ENCODE measurements at places on chromosomes 4 and X. TPM values are rescaled to one million over a fixed set of nuclear protein-coding genes. Genes with fewer than 3 reads are reported as not detected.

The F9 gene
- not detected for total RNA-seq

The VSIG1 gene
- 0.15 TPM for total RNA-seq

The FRG2 gene
- not detected for total RNA-seq

The SCD5 gene
- 36.9 TPM for total RNA-seq

The CTAG1B gene
- total RNA-seq, result not detected

The DUSP21 gene
- total RNA-seq, result not detected

The TCEAL2 gene
- total RNA-seq, result 12.9 TPM

The STPG2 gene
- 0.06 TPM for total RNA-seq

The ITIH6 gene
- 0.03 TPM for total RNA-seq

- no peak for DNase-seq
Measured at GRCh38 chrX:134537179-134537955, 77.4 kb downstream of the HPRT1 start.

DNA sequence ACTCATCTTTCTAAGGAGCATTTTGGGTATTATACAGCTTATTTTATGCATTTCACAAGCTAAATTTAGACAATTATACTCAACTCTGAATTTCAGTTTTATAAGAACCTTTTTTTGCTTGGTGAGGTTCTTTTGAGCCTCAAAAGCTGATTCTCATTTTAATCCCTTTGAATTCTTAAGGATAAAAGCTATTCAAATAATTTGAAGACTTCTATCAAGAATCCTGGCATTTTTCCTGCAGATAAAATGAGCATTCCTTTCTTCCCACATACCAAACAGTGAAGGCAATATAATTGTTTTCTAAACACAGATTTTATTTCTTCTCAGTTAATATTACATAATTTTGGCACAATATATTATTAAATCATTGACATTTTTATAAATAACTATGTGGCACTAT, 118.4 kb upstream of the GPM6A start:
- DNase-seq, result no peak

DNA sequence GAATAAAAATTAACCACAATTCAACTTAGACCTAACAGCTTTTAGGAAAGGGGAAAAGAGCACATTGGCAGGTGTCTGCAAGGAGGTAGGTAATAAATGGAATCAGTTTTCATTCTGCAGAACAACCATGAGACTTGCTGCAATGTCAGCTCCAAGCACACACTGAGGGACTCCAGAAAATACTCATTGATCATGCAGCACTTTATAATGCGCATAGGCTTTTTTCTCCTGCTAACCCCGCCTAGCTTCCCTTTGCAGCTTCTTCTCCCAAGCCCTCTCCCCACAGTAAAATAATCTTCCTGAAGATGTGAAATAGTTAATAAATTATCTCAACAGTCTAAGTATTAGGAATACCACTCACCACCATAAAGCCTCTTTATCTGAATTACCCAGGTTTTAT, 36.9 kb downstream of the ANKRD17 start:
- no peak for DNase-seq

GRCh38 chrX:121987163-121987562, 939.8 kb downstream of the GLUD2 start:
- no peak for DNase-seq

- DNase-seq, result no peak
Measured at GRCh38 chrX:15277604-15278003, 7.7 kb upstream of the ASB9 start.

GRCh38 chr4:73822812-73823504, 13.5 kb upstream of the CXCL6 start:
- no peak for DNase-seq

DNA sequence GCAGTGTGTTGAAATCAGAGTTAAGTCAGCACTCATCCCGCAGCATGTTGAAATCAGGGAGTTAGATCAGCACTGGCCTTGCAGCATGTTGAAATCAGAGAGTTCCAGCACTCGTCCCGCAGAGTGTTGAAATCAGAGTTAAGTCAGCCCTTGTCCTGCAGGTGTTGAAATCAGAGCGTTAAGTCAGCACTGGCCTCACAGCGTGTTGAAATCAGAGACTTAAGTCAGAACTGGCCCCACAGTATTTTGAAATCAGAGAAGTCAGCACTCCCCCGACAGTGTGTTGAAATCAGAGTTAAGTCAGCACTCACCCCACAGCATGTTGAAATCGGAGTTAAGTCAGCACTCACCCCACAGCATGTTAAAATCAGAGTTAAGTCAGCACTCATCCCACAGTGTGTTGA, 10.9 kb upstream of the UVSSA start:
- DNase-seq, result no peak

DNA sequence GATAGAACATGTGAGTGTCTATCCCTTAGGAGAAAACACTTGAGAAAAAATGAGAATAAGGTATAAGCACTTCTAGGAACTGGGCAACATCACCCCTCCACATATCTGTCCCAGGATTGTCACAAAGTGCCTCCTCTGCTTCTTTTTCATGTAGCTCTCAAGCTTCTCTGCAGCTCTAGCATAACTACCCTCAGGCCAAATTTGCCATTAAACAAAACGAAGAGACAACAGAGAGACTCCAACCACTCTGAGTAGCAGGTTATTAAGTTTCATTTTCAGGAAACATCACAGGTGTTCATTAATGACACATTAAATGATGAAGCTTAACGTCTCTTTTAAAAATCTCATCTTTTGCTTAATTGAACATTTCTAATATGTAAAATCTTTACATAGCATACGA, 580.0 kb downstream of the GALNTL6 start:
- DNase-seq, result no peak

DNA sequence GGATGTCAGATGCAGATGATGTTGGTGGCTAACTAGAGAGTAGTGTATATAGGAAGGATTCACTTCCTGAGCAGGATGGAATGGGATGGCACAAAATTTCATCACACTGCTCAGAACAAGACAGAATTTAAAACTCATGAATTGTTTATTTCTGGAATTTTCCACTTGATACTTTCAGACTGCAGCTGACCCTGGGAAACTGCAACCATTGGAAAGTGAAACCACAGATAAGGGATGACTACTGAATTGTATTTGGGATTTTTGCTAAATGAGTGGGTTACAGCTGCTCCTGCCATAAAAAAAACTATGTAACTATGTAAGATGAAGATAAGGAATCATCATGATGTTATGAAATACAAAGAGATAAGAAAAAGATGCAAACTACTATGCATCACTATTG, 51.4 kb downstream of the NPY5R start:
- no peak for DNase-seq

- DNase-seq, result no peak
Measured at GRCh38 chr4:185941461-185941860, 127.5 kb upstream of the TLR3 start.

- no peak for DNase-seq
Measured at GRCh38 chrX:154441984-154442707, 1.8 kb upstream of the FAM50A start.

DNA sequence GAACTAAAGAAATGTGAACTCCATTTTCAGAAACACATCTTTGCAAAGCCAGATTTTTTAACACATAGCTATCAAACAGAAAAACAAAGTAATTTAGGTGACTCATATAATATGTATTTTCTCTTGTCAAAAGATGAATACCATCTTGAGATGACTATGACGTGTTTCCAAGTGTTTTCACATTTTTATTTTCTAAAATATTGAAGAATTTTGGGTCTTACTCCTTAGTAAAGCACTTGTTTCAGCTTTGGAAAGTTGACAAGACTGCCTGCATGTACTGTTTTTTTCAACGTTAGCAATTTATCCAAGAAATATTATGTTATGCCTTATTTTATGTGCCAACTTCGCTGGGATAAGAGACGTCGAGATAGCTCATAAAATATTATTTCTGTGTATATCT, 733.9 kb upstream of the EPHA5 start:
- DNase-seq, result no peak

DNA sequence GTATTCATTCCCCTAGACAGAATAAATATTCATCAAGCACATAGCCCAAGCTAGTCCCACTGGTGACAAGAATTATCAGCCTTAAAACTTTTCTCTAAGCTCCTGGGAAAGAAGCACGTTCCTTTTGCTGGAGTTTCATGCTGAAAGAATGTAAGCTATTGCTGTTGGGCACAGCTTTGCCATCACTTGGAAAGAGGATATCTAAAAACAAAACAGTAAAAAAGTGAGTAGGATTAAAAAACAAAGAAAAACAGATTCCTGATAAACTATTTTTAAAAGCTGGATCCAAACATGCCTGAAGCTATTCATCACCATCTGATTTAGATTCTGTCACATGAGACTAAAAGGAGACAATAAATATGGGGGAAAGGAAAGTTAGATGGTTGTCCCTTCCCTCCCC, 176.8 kb downstream of the SCFD2 start:
- DNase-seq, result no peak

GRCh38 chrX:1076871-1077651, 135.4 kb downstream of the CRLF2 start:
- peak; percentile 29 for DNase-seq

- DNase-seq, result no peak
Measured at GRCh38 chr4:152586668-152587067, 50.8 kb upstream of the FBXW7 start.

- DNase-seq, result no peak
Measured at GRCh38 chr4:10009861-10010500, 11.3 kb downstream of the SLC2A9 start.

DNA sequence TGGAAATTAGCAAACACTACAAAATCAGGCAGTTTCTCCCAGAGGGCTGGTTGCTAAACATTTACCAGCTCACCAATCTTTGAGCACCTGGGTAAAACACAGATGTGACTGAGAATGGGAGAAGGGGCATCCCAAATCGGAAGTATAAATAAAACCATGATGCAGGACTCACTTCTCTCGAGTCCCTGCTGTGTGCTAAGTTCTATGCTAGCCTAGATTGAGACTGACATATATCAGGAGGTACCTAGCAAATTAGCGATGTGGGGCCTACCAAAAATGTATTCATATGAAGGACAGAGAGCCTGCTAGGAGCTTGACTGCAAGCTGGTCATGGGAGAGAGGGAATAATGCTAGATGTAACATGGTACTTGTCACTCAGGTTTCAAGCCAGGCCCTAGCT, 171.9 kb upstream of the PGRMC2 start:
- no peak for DNase-seq

GRCh38 chr4:163505374-163505773, 10.9 kb downstream of the TMA16 start:
- DNase-seq, result no peak

- DNase-seq, result no peak
Measured at GRCh38 chr4:159153669-159154068, 50.8 kb downstream of the RAPGEF2 start.

- DNase-seq, result no peak
Measured at GRCh38 chrX:124010157-124010556, 48.7 kb downstream of the STAG2 start.

GRCh38 chrX:78923198-78924015, 21.8 kb upstream of the P2RY10 start:
- DNase-seq, result no peak

GRCh38 chr4:6229095-6229494, 28.7 kb upstream of the JAKMIP1 start:
- no peak for DNase-seq

- DNase-seq, result no peak
Measured at GRCh38 chr4:161841759-161842158, 322.0 kb downstream of the FSTL5 start.

- no peak for DNase-seq
Measured at GRCh38 chrX:87621697-87622096, 104.1 kb downstream of the KLHL4 start.

DNA sequence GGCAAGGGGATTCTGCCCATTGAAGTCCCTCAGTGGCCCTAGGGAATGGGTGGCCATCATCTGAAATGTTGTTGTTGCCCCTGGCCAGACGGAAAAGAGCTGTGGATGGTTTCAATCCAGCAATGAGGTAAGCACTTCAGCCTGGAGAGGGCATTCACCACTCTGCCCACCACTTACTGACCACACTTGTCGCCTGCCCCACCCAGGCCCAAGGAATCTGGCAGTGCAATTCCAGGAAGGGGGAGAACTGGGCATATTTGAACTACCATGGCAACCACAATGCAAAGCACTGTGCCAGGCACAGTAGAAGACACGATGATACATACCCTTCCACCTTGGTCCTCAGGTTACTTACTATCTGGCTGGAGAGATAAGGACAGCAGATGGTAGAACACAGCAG, 161.6 kb downstream of the PDGFRA start:
- DNase-seq, result no peak

DNA sequence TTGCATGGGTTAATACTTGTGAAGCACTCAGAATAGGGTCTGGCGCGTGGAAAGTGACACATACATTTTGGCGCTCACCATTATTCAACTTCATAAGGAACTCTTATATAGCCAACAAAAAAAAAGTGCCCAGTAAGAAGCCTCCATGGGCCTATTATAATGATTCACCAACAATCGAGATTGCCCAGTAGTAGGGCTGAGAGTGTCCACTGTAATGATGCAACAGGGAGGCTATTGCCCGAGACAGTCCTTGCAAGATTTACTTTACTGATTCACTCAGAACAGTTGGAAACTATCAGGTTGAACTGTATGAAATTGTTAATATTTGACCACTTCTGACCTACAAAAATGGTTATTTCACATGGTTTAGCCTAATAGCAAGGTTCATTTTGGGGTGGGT, 86.0 kb downstream of the PJA1 start:
- DNase-seq, result no peak

- DNase-seq, result no peak
Measured at GRCh38 chr4:152501846-152502536, 33.9 kb downstream of the FBXW7 start.

DNA sequence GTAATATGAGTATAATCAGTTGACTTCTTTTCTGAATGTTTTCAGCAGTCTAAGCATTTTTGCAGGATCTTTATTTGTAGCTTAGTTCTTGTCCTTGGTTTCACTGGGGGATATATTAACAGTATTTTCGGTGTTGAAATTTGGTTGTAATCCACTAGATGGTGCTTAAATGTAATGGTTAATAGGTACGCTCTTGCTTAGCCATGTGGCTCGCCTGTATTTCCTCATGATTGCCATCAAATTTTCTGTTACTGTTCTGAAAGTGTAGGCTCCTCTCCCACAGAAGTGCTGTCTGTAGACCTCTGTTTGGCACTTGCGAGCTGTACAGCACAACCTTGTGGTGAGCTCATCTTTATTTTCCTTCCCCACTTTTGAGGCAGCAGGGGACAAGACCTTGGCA, 3.9 kb upstream of the FAAH2 start:
- no peak for DNase-seq

GRCh38 chrX:64379924-64380323, 15.3 kb downstream of the MTMR8 start:
- no peak for DNase-seq

GRCh38 chr4:40856277-40856839, 106.6 kb downstream of the NSUN7 start:
- no peak for DNase-seq

GRCh38 chr4:17142232-17142711, 243.8 kb upstream of the LDB2 start:
- DNase-seq, result no peak

- no peak for DNase-seq
Measured at GRCh38 chr4:87077914-87078585, 142.4 kb downstream of the KLHL8 start.

- DNase-seq, result no peak
Measured at GRCh38 chr4:142402156-142402555, 443.9 kb downstream of the INPP4B start.
